T-helper 17 cell (primary cell): ENCODE measurements at places on chromosomes 12 and 14.

GRCh38 chr14:92789457-92790089 lies 4.5 kb upstream of the GOLGA5 start:
- no peak for DNase-seq

DNA sequence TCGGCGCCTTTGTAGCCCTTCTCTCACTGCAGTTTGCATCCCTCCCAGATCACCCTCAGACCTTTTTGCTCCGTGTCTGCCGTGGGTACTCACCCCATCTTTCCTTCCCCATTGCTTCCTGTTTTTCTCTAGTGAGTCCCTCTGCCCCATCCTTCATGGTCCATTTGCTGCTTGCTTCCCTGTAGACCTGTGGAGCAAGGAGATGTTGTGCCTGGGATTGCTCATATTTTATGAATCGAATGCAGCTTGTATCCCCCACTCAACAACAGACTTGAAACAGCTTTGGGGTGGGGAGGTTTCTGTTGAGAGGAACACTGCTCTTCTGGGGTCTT lies 661 bp downstream of the DENR start:
- DNase-seq: no peak

DNA sequence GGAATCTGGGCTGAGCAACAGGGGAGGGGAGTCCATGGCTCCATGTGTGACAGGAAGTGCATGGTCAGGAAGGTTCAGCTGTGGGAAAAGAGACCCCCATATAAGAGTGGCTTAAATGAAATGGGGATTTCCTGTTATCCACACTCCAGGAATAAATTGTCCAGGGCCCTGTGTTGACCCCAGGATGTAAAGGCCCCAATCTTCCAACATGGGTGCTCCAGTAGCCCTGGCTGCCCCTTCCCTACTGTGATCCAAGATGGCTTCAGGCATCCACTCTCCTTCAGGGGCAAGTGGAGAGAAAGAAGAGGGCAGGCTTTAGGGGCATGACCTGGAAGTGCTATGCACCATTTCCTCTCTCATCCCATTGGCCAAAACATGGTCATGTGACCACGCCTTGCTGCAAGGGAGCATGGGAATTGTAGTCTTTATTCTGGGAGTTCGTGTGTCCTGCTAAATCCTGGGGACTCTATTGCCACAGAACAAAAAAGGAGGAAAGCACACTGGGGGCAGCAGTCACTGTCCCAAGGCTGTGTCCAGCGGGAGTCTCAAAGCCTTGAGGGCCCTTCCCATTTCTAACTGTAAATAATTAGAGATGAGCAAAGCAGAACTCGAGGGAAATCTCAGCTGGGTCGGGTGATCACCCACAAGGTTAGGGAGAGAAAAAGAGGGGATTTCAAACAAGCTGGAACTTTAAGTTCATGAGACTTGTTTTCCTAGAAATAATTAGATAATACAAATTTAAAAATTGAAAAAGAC lies 289.2 kb downstream of the ADGRD1 start:
- no peak for DNase-seq

GRCh38 chr12:3913278-3913677 lies 40.1 kb upstream of the PARP11 start:
- DNase-seq: no peak

DNA sequence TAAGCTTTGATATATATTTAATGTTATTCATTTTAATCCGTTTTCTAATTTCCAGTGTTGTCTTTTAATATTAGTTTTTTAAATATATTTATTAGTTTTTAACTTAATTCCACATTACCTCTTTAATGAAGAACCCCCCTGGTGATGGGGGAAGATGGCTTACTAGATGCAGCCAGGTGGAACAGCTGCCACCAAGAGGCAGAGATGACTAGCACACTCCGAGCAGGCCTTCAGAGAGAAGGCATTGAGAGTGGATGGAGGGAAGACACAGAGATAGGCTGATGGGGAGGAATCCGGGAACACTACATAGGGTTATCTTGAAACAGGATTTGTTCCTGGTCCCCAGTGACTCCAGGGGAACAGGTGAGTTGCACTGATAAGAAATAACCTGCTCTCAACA lies 771.6 kb downstream of the LRFN5 start:
- no peak for DNase-seq

- no peak for DNase-seq
These were observed 1226.7 kb downstream of the FLRT2 start for GRCh38 chr14:86756521-86757190.

GRCh38 chr12:4643747-4644146 lies 5.1 kb downstream of the AKAP3 start:
- no peak for DNase-seq

- no peak for DNase-seq
These were observed 89.0 kb upstream of the PPM1H start for GRCh38 chr12:63023926-63024325.

- no peak for DNase-seq
These were observed 16.5 kb downstream of the VDR start for GRCh38 chr12:47888153-47888819.

DNA sequence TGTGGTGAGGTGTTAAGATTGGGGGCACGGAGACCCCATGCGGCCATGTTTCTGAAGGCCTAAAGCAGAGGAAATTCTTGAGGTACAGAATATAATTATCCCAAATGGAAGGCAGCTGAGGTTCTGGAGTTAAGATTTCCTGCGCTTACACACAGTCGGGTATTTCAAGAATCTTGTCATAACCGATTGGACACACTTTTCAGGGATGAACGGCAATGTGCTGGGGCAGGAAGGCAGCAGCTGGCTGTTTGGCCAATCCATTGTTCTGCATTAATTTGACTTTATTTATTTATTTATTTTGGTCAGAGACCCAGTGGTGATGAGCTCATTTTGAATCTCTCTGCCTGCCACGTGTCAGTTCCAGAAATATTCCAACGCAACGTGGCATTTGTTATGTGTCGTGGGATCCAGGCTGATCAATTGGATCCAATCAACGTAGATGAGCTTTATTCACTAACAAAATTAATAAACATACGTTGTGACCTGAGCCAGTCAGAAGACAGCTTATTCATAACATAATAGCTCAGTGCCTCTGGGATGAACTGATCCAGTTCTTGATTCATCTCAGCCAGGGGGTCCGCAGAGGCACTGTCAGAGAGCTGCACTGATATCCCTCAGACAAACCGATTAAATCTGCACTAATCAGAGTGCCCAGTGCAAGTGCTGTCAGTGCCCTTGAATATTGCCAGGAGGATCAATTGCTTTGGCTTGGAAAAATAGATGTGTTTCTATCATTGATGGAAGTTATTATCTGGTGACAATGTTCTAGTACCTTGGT lies 181.0 kb downstream of the KTN1 start:
- DNase-seq: no peak

- no peak for DNase-seq
These were observed 1.6 kb downstream of the OR10AD1 start for GRCh38 chr12:48201516-48201915.

DNA sequence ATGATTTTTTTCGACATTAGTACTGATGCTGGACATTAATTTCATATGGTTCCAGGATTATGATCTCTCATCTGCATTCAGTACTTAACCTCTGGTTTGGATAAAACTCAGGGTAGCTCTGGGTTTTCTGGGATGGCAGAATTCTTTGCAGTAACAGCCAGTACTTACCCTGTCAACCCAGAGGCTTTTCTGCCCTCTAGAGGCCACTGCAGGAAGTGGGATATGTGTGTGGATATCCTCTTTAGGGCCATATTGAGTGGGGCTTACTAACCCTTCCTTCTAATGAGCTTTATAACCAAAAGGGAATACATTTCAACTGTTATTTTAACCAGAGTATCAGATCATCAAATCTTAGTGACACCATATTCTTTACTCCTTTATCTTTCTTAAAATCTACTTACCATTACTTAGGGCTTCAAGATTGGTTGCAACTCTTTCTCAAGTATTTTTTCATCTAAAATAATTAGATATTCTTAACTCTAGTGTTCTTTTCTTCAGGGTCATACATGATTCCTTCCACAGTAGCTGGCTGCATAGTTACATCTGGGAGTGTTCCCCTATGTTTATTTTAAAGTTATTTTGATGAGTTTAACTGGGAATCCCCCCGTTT lies 488.0 kb upstream of the STXBP6 start:
- DNase-seq: no peak

DNA sequence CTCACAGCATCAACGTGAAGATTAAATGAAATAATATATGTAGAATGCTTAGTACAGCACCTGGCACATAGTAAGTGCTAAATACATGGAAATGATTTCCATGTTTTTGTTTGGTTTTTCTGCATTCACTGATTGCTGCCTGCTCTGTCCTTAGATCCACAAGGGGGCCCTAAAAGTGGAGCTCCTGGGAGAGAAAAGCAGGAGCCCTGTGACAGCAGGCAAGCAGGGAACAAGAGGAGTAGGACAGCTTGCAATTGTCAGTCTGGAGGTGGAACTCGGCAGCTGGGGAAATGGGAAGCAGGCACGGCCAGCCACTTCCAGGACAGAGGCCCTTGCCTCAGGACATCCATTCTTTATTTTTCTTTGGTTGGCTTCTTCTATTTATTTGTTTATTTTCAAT lies 292.9 kb downstream of the BMP4 start:
- no peak for DNase-seq

- no peak for DNase-seq
These were observed 121.7 kb downstream of the CCER1 start for GRCh38 chr12:90833228-90833627.

- DNase-seq: no peak
These were observed 382.5 kb upstream of the ATP2B1 start for GRCh38 chr12:90090929-90091651.

- DNase-seq: no peak
These were observed 20.5 kb downstream of the WBP11 start for GRCh38 chr12:14782756-14783155.

DNA sequence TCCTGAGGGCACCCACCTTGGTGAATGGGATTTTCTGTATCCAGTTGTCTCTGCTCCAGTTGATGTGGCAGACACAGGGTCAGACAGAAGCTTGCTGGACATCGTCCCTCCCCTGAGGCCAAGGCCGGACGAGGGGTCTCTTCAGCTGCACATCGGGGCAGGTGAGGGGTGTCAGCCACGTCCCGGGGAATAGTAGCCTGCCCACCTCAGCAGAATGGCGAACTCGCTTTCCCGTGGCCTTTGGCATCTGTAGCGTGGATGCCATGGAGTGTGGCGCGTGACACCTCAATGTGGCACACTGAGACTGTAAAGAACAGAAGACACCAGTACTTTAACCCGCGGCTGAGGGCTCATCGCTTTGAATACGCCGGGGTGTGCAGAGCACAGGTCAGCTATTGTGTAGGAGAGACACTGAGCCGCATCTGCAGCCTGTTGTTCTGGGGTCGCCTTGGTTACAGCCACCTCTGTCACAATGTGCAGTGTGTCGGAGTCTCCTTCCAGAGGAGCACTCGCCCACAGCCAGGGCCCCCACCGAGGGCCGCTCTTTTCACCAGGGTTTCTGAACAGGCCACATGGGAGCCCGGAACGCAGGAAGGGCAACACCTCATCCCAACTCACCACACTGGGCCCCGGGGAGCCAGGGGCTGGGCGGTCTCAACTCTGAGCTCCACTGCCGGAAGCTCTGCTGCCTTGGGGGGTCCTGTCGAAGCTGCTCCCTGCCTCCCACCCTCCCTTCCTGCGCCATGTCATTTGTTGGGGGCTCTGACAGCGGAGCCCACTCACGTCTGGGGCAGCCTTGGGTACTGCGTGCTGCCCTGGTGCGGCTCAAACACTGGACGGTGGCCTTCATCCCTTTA lies 77.0 kb downstream of the ADGRD1 start:
- no peak for DNase-seq

- no peak for DNase-seq
These were observed 219.0 kb upstream of the RTL1 start for GRCh38 chr14:101122237-101123141.

- DNase-seq: no peak
These were observed 69.5 kb downstream of the BCL11B start for GRCh38 chr14:99202516-99202915.

DNA sequence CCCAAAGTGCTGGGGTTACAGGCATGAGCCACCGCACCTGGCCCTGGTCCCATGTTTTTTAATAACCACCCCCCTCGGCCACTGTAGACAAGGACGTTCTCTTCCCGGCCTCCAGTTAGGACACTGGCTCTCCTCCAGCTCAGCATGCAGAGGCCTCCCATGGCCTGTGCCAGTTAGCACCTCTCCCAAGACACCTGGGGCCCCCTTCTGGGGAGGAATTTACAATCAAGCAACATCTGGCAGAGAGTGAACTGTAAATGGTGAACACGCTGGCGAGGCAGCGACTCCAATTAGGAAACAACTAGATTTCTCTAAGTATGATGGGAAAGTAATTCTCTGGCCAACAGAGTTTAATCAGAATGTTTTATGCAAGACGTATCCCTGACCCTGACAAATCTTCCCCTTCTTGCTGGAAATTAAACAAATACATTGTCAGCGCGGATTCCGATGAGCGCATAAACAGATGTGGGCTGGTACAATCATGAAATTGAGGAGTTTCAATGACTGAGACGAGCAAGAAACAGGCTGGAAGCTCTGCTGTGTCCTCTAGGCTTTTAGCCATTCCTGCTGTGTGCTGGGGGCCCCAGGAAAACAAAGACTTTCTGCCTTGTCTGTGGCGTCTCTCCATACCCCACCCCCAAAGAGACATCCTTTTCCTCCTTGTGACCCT lies 61.7 kb upstream of the DLK1 start:
- no peak for DNase-seq

DNA sequence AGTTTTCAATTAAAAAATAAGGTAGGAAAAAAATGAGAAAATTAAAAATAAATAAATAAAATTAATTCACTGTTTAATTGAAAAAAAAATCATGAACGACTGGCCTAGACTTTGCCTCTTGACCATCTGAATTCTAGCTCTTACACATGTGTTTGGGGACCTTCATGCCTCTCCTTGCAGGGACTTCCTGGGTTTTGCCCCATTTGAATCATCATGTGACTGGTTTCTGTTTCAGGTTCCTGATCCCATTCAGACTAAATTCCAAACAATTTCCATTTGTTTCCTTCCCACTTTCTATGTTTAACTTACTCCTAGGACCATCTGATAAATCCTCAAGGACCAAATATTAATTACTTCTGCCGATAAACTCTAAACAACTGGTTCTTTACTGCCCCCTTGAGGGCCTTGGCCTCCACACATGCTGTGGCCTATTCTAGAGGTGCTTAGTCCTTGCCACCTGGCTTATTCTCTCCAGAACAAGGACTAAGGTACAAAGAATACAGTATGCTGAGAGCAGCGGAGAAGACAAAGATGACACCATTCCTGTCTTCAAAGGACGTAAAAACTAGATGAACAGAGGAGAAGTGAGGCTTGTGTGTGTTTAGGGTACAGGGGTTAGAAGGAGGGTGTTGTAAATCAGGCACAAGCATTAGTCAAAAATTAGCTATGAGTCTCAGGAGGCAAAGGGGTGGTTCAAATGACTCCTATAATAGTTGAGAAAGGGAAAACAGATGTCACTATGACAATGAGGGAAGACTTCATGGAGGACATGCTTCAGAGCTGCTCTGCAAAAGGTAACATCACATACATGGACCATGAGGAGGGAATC lies 125.8 kb upstream of the AVPR1A start:
- no peak for DNase-seq
